ENCODE measurements at places on chromosomes 2 and 18.

DNA sequence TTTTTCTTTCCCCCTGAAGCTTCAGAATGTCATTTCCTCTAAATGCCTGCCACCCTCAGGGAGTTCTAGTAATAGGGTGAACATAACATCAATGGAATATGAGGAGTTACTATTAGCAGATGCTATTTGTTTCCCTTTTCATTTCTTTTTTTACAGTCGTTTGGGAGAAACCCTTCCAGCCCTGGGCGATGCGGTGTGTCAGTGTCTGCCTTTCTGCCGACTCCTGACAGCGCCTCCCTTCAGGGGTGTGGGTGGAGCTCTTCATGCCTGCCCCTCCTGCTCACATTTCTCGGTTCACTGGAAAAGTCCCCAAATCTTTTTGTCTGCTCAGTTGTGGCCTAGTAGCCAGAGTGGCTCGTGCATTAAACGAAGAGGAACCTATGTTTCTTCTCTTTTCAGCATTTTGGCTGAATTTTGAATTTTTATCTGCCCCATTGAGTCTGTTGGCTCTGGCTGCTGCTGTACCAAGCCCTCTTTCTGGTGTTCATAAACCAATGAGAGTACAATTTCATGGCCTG lies 72.3 kb downstream of the FMNL2 start:
- DNase-seq = peak; percentile 71

DNA sequence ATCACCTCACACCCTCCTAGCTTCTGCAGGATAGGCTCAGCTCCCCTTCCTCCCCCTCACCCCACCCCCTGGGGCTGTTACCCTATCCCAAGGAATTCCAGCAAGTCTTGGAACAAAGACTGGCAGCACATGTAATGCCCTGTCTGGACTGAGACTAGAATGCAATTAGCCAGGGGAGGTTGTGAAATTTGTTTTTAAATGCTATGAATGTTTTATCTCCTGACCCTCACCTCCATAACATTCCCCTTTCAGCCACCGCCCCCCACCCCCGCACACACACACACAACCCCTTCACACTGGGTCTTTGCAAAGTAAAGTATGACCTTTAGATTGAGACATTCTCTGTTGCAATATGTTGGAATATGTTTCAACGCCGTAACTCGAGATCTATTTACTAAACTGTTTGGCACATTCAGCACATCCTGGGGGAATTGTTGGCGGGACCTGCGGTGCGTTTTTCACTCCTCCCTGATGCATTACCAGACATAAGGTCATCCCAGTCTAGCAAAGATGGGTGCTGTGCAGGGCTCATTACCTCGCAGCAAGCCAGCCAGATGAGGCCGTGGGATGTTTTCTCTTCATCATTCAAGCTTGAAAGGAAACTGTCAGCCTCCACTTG lies 290.7 kb upstream of the SLC14A2 start:
- DNase-seq = no peak

- no peak for DNase-seq
Observed at GRCh38 chr2:99754210-99754609, 264.4 kb upstream of the REV1 start.

GRCh38 chr2:183255411-183255810 lies 131.2 kb downstream of the NUP35 start:
- DNase-seq = no peak

DNA sequence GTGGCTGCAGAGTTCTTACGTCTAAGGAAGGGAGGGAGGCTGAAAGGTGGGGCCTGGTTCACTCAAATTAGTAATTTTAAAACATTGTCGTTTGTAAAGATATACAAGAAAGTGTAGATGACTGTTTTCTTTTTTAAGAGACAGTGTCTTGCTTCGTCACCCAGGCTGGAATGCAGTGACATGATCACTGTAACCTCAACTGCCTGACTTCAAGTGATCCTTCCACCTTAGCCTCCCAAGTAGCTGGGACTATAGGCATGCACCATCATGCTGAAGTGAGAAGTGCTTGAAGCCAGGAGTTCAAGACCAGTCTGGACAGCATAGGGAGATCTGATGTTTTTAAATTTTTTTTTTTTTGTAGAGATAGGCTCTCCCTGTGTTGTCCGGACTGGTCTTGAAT lies 52.9 kb downstream of the HNRNPLL start:
- DNase-seq = no peak

GRCh38 chr2:146041274-146041910 lies 1521.5 kb upstream of the ZEB2 start:
- DNase-seq = no peak
